ENCODE measurements at places on chromosomes 7 and 10.
A peak's percentile ranks its signal among the peaks of the same experiment; 100 is the strongest.

DNA sequence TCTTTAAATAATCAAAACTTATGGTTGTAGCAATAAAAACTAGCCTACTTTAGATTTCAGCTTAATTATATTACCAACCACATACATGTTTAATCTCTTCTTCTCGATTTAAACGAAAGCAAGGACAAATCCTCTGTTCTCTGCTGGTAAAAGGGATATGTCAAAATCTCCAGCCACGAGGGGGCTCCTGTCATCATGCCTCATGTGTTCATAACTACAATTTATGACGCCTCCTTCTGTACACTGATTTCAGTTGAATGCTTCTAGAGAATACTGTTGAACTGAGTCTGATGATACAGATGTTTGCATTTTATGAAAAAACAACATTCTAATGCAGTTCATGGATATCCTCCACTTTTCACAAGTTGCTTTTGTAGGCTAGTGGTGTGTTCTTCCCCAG is 220.0 kb upstream of the DPP6 start:
- no peak for DNase-seq

- DNase-seq: no peak
Observed at GRCh38 chr10:100873146-100873826, 39.5 kb upstream of the SLF2 start.

DNA sequence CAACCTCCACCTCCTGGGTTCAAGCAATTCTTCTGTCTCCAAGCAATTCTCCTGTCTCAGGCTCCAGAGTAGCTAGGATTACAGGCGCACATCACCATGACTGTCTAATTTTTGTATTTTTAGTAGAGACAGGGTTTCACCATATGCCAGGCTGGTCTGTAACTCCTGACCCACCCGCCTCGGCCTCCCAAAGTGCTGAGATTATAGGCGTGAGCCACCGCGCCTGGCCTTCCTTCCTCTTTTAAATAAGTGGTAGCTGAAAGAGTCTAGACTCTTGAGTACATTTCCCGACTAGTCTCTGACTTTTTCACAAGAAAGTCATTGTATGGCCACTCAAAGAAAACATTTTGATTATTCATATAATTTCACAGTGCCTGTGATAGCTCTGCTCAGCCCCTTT is 636.2 kb upstream of the ANKRD30A start:
- DNase-seq: no peak

DNA sequence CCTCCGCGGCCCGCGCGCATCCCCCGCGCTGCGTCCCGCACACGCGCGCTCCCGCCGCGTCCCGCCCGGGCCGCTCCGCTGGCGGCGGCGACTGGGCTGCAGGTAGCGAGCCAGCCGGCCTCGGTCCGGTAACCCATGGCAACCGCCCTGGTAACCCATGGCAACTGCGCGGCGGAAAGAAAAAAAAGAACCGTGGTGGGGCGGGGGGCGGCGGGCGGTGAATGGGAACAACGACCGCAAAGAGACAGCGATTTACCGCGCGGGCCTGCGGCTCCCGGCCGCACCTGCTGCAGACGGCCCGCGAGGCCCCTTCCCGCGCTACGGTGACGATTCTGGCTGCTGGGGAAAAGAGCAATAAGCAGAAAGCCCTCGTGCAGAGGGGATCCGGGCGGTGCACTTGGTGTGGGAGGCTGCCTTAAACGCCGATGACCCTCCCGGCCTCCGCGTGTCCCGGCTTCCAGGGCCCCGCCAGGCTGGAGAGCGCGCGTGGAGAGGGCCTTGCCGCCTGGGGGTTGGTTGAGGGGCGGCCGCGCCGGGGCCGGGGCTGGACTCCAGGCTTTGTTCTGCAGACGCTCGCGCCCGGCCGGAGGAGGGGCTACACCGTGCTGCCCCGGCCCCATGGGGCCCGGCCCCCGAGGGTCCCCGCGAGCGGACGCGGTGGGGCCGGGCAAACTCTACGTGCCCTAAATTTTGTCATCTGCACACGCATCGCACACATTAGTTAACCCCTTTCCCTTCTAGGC is 84.7 kb downstream of the SNX10 start:
- no peak for DNase-seq

DNA sequence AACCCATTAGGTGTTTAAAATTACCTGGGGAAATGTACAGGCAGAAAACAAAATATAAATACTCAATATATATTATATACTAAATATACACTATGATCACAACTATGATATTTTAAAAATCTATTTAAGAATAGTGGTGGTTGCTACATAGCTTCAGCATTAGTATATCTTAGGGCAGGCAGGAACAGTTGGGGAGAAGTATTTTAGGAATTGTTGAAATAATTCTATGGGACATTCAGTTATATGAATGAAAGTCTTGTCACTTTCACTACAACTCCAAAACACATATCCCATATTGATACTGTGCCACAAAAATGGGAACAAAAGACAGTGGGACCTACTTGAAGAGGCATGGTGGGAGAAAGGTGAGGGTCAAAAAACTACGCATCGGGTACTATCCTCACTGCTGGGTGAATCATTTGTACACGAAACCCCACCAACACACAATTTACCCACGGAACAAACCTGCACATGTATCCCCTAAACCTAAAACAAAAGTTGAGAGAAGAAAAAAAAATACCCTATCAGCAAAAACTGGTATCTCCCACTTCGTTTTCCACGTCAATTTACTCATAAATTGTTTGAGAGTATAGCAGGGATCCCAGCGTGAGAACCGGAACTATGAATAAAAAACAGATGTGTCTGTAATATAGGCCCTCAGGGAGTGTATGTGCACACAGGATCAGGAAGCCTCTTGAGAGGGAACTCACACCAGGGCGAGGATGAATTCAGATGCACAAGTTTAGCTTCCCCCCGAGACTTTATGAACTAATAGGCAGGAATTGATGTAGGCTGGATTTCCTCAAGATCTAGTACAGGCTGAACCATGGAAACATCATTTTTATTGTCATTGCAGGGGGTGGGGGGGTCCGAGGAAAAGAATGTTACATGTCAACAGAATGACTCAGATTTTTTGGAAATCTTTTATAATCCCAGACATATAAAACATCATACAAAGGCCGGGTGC is 16.2 kb downstream of the SLC16A12 start:
- DNase-seq: no peak

DNA sequence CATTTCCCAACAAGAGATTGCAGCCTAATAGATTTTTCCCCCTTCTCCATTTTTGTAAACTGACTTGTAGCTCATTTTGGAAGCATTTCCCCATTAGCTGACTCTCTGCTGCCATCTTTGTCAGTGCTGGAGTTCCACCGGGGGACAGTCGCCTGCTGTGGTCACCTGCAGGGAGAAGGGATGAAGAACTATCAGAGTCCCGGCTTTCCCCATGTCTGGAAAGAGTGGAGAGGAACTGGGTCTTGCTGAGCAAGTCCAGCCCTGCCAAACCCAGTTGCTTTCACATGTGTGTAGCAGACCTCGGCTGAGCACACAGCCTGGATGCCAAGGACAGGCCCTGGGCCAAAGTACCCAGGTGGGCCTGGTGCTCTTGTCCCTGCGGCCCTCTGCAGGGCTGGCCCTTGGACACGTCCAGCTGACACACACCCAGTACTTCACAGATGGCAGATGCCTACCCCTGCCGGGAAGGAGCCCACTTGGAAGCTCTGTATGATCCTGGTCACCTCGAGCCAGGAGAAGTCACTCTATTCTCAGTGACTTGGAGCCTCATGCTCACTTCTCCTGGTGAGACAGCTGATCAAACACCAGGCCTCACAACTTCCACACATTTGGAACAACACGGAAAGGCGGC is 157.3 kb upstream of the NPVF start:
- no peak for DNase-seq

- DNase-seq: no peak
Observed at GRCh38 chr7:37209195-37209594, 239.5 kb downstream of the ELMO1 start.

DNA sequence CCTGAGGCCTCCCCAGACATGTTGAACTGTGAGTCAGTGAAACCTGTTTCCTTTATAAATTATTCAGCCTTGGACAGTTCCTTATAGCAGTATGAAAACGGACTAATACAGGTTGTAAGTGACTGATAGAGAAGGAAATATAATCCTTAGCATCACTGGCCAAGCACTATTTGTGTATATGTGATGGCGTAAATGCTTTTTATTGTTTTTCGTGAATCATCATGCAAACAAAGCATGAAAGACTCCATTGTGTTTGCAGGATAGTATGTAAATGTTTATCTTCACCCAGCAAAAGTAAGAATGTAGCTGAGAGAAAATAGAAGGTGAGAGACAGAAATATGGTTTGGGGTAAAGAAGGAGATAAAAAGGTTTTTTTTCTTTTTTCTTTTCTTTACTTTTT is 92.5 kb upstream of the LRGUK start:
- DNase-seq: no peak

GRCh38 chr7:38574086-38574485 is 57.1 kb downstream of the AMPH start:
- no peak for DNase-seq

- DNase-seq: no peak
Observed at GRCh38 chr10:35103882-35104281, 13.7 kb upstream of the CUL2 start.

GRCh38 chr10:14087566-14087965 is 243.2 kb downstream of the FRMD4A start:
- DNase-seq: no peak

GRCh38 chr10:62853710-62854109 is 37.5 kb upstream of the EGR2 start:
- DNase-seq: peak; percentile 7

- no peak for DNase-seq
Observed at GRCh38 chr7:106768324-106768751, 96.7 kb upstream of the PIK3CG start.

GRCh38 chr10:48976196-48976595 is 36.6 kb upstream of the LRRC18 start:
- DNase-seq: no peak

DNA sequence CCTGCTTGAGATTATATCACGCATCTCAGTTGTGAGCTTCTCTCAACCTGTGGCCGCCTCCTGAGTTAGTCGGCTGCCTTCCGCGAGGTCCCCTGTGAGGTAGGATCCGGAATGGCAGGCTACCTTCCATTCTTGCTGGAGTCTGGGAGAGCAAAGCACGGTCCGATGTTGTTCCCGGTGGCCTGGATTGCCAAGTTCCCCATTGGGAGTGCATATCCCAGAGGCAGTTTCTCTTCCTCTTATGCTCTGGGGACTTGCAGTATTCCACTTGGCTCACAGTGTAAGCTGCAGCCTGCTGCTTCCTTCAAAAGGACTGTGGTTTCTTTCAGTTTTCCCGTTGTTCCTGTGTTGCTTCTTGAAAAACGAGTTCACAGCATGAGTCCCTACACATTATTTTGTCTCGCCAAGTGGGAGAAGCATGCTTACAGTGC is 225.4 kb upstream of the ZWINT start:
- no peak for DNase-seq

- no peak for DNase-seq
Observed at GRCh38 chr10:119191881-119192280, 13.3 kb upstream of the PRDX3 start.

DNA sequence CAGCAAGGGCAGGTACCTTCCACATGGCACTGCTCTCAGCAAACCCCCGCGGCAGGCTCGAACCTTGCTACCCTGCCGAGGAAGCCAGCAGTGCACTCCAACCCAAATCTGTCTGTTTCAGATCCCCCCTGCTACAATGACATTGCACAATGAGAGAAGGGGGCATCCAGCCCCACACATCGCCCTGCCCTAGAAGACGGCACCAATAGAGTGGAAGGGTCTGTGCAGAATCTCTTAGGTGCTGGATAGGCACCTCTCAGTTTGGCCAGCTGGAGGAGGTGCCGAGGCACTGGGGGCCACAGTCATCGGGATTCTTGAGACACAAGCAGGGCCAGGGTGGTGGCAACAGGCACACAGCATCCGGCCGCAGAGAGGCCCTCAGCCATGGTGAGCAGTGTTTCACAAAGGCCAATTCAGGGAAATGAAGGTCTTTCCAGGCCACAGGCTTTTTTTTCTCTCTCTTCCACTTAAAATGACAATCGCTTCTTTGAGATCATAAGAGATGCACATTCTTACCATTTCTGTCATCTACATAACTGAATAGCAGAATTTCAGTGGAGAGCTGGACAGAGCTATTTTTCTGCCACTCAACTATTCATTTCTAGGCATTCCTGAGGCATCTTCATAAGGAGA is 281.3 kb downstream of the TNS3 start:
- no peak for DNase-seq

DNA sequence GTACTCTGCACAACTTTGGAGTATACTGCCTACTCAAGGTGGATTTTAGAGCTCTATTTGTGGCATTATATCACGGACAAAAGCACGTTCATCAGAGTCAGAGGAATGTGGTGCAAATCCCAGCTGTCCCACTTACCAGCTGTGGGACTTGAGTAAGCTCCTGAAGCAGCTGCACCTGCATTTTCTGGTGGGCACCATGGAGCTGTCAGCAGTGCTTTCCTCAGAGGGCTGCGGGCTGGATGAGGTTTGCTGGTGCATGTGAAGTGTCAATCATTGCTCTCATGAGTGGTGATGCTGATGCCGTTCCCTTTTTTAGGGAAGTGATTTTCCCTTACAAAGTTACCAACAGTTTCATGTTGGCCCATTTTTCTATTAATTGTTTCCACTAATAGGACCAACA is 53.4 kb downstream of the EGFR start:
- no peak for DNase-seq

- no peak for DNase-seq
Observed at GRCh38 chr7:115127399-115128021, 205.6 kb downstream of the MDFIC start.

DNA sequence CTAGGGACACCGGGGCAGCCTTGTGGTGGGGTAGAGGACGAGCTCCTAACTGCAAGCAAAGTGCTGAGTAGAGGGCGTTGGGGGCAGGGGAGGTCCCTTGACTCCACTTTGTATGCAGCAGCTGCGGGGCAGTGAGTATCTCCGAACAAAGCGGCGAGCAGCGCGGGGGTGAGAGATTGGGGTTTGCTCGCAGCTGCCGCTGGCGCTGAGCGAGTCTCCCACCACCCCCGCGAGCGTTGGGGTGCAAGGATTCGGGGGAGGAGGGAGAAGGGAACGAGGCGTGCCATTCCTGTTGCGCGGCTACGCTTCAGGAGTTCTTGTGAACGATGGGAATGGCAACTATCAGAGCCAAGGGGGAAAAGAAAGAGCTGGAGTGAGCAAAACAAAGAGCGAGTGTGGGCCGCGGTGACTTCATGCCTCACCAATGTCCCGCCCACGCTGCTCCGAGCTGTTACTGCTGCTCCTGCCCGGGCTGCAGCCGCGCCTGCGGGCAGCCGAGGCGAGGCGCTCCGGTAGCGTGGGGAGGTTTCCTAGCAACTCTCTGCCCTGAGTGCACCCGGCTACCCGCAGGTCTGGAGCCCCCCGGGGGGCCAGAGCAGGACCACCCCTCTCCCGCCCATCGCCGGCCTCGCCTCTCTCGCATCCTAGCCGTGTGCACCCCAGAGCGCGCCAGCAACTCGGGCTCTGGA is at the start of gene ITGB8:
Gene ITGB8 (plus strand): TSS at position 662 of the 689 bp plus-strand sequence. CDS start 907 bp downstream, outside the sequence.
- DNase-seq: no peak

- no peak for DNase-seq
Observed at GRCh38 chr10:33666686-33667480, 332.4 kb upstream of the NRP1 start.
